ENCODE measurements at places on chromosomes 1 and 21. TPM values are rescaled to one million over a fixed set of nuclear protein-coding genes. Genes with fewer than 3 reads are reported as not detected.

LMX1A gene
- total RNA-seq = not detected

PAQR6 gene
- 0.63 TPM for total RNA-seq

- peak; percentile 96 for DNase-seq
Observed at GRCh38 chr21:35197992-35198431, 148.9 kb upstream of the RUNX1 start.

- DNase-seq = peak; percentile 98
Observed at GRCh38 chr1:231359113-231359512, 21.0 kb downstream of the SPRTN start.

NOS1AP gene
- not detected for total RNA-seq

- peak; percentile 45 for DNase-seq
Observed at GRCh38 chr1:8816831-8817411, 519 bp downstream of the RERE start.

GRCh38 chr1:155170101-155170785 lies 2.9 kb downstream of the KRTCAP2 start:
- no peak for DNase-seq

DNA sequence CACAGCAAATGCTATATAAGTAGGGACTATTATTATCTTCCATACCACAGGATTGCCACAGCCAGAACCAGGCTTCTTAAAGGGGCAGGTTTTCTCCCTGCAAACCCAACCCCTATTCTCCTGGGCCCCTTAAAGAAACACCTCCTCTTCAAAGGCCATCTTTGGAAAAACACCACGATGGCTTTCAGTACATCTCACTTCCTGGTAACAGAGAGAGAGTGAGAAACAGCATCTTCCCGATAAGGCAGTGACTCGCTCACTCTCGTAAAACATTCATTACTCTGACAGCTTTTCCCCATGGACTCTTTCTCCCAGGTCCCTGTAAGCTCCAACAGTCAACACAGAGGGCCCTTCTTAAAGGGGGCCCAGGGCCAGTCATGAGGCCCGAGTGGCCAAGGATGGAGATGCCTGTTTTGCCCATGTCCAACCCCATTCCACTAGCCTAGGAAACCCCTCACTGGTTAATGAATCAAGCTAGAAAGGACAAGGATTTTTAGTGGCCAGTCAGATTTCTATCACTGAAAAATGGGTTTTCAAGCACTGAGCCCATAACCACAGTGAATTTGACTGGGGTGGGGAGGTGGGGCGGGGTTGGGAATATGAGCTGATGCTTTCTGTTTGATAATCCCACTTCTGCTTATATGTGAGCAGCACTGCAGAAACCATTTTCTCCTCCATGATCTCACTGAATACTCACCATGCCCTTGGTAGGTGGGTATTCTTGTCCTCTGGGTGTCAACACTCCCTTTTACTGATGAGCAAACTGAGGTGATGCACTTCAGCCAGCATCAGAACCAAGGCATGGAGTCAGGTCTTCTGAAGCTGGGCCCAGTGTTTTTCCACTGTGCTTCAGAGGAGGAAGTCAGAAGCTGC lies 3.6 kb upstream of the NAV1 start:
- DNase-seq = peak; percentile 81

GRCh38 chr1:241962153-241962552 lies 4.6 kb downstream of the BECN2 start:
- DNase-seq = no peak

SRGAP2 gene
- 51.1 TPM for total RNA-seq

EPHB2 gene
- total RNA-seq = 9.0 TPM

- no peak for DNase-seq
Observed at GRCh38 chr1:188169971-188170370, 1341.2 kb downstream of the PLA2G4A start.

EIF3I gene
- 266 TPM for total RNA-seq

NBPF4 gene
- total RNA-seq = not detected

OR2T33 gene
- total RNA-seq = not detected

- peak; percentile 42 for DNase-seq
Observed at GRCh38 chr1:23964790-23965740, 5.4 kb downstream of the PNRC2 start.

DNA sequence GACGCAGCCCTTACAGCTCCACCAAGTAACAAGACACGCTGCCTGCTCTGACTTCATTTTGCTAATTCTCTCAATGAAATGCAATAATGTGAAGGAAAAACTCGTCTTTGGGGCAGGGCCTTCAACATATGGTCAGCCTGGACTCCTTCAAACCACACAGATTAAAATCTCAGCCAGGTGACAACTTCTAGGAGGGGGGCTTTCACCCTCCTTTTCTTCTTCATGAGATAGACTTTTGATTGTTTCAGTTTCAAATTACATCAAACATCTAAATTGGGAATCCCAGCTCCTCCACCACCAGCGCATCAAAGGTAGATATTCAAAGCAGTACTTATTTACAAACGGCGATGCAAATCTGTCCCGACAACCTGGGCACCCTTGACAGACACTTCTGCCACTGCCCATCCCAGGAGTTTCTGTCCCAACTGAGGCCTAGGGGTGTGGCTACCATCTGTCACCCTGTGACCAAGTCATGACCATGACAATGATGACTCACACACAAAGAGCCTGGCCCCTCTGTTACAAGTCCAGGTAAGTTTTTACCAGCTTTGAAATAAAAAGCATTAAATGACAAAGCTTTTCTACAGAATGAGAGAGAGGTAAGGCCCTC lies 29.7 kb downstream of the SSBP3 start:
- DNase-seq = no peak

PHLDA3 gene
- 148 TPM for total RNA-seq

DNA sequence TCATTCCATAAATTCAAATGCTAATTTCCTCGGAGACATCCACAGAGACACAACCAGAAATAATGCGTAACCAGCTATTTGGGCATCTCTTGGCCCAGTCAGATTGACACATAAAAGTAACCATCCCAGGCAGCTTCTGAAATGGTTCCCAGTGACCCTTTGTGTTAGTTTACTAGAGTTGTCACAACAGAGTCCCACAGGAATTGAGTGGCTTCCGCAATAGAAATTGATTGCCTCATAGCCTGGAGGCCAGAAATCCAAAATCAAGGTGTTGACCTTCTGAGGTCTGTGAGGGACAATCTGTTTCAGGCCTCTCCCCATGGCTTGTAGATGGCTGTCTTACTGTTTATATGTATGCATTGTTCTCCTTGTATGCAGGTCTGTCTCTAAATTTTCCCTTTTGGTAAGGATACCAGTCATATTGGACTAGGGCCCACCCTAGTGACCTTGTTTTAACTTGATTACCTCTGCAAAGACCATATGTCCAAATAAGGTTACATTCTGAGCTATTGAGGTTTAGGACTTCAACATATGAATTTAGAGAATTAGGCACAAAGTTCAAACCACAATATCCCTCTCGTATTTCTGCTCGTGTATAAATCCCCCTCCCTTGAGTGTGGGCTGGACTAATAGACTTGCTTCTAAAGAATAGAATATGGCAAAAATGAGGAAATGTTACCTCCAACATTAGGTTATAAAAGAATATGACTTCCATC lies 78.2 kb upstream of the FGGY start:
- DNase-seq = no peak

SLC39A1 gene
- total RNA-seq = 141 TPM

KRTAP21-2 gene
- total RNA-seq = not detected

- DNase-seq = no peak
Observed at GRCh38 chr1:202728951-202729350, 18.7 kb upstream of the SYT2 start.

DNA sequence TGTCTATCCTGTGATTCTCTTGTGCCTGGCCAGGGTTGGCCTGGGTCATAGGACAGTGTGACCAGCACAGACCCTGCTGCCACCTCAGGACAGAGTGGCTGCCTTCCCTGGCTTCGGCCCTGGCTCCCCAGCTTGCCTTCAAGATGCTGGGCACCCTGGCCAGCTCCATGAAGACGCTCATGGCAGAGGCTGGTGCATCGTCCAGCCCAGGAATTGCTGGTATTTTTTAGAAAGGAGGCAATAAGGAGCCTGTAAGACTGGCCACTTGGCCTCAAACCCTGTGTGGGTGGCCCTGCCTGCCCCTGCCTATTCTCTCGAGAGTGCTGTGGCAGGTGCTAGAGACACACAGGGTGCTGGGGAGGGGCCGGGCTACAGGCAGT lies 70.4 kb upstream of the ACTRT2 start:
- DNase-seq = no peak

DNA sequence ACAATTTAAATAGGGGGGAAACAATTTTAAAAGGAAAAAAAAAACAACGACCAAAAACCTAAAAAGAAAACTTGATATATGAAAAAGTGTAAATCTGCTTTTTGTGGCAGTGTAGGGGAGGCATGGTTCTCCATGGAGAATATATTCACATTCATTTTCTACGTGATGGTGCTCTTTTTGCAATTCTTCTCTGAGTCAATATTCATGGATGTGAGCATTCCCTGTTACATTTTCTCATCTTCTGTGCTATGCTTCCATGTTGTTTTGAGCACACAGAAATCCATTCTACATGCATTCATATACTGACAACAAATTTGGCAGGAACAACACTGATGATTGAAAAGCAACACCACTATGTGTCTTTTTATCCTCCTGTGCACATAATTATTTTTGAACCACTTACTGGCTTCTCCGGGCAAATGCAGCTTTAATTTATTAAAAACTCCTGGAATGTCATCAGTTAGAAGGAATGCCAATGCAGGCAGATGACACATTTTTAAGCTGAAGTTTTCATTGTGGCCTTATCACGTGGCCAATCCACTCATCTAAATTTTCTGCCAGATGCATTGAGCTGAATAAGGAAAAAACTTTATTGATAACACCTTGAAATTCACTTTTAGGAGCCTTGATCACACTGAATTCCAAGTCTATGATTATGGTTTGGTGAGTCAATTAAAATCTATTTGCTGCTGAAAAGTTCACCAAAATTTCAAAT lies 590.6 kb downstream of the NUF2 start:
- peak; percentile 74 for DNase-seq

GRCh38 chr1:109151146-109151990 lies 37.5 kb downstream of the ELAPOR1 start:
- DNase-seq = peak; percentile 80

- DNase-seq = peak; percentile 73
Observed at GRCh38 chr1:227437495-227438008, 119.3 kb upstream of the CDC42BPA start.

CCDC18 gene
- total RNA-seq = 9.7 TPM

RHOU gene
- total RNA-seq = 1.8 TPM

DNA sequence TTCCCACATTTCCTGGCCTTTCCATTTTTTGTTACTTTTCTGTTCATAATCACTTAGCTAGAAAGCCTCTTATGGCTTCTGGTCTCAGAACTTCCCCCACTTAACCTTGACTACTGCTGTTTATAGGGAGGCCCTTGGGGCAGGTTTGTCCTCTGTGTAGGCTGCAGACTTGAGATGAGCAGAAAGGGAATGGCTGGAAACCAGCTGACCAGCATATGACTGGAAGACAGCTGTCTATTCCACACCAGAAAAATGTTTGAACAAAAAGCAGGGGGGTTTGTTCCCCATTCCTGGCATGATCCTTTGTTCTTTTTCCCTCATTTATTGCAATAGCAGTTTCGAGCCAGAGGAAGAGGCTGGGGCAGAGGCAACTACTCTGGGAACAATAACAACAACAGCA lies 4.9 kb upstream of the SH3D21 start:
- DNase-seq = no peak

GRCh38 chr1:113292603-113293255 lies 97.6 kb upstream of the MAGI3 start:
- no peak for DNase-seq

DNA sequence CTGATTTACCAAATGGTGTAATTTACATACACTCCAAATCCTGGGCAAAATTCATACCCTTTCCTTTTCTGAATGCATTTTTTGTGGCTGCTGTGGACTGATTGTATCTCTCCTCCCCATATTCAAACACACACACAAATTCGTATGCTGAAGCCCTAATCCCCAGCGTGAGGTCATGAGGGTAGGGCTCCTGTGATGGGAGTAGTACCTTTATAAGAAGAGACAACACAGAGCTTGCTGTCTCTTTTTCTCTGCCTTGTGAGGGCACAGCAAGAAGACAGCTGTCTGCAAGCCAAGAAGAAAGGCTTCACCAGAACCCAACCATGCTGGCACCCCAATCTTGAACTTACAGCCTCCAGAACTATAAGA lies 24.4 kb downstream of the DUSP10 start:
- no peak for DNase-seq

DNA sequence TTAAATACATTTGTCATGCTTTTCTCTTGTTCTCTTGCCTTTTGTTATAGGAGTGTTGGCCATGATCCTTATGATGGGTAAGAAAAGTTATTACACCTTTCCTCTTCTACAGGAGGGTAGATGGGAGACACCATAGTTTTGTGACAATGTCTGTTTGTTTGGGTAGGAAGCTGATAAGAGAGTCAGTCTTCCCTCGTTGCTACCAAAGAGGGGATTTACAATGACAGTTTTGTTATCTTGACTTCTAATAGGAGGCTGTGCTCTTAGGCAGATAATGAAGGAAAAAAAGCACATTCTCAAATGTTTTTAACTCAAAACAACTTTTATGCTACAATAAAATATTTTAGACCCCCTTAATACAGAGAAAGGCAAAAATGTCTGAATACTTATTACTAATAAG lies 48.0 kb upstream of the WLS start:
- DNase-seq = no peak

CHI3L2 gene
- not detected for total RNA-seq

TRIM67 gene
- not detected for total RNA-seq

DNA sequence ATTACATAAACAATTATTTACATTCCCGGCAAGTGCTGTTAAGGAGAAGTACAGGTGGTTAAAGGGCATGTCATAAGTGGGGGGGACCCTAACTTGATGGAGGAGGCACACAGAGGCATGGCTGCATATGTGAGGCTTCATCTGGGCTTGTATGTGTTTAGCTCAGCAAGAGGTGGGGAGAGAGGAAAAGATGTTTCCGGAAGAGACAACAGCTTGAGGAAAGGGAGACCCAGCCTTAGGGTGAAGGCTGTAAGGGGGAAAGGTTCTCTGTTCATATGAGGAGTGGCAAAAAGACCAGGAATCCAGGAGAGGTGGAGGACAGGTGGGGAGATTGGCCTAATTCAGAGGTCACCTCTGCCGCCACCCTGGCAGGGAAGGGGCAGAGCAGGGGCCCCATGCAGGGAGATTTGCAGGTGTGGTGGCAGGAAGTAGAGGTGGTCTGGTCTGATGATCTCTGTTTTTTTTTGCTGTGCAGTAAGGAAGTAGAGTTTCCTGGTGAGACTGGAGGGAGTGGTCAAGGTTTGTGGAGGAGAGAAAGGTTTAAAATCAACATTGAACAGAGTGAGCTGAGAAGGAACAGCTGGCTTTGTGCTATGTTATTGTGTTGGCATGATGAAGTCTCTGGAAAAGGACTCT lies 9.0 kb downstream of the TRAF5 start:
- no peak for DNase-seq

LYPLA2 gene
- total RNA-seq = 58.4 TPM

GRCh38 chr21:26843933-26844257 lies 1.3 kb downstream of the ADAMTS1 start:
- peak; percentile 80 for DNase-seq

GRCh38 chr1:181538836-181539235 lies 55.5 kb downstream of the CACNA1E start:
- DNase-seq = no peak

NRDC gene
- 55.2 TPM for total RNA-seq
